Stomach (tissue), 19 donors: ENCODE measurements at places on chromosomes 11 and 22.

DNA sequence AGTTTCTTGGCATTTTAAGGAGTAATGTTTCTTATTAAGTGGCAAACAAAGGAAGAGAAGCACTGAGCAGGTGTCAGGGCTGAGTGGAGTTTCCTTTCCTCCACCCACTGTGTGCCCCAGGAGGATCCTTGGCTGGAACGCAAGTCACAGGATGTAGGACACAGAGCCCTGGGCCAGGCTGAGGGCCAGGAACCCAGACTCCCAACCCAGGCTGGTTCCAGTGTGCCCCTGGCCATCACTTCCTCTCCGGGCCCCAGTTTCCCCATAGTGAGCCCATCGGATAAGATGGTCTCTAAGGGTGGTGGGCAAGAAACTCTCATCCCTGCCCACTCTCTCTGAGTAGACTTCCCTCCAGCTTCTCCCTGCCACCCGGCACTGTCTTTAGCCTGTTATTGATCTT, 45.3 kb downstream of the LMO1 start:
- H3K4me1 ChIP-seq: no peaks in the 10 kb centered on the region
- no peaks in the 10 kb centered on the region for H3K36me3 ChIP-seq
- H3K27me3 ChIP-seq: peaks cover 4% of the 10 kb centered on the region
- no peak for DNase-seq
- H3K4me3 ChIP-seq: no peak overlapping the region

DNA sequence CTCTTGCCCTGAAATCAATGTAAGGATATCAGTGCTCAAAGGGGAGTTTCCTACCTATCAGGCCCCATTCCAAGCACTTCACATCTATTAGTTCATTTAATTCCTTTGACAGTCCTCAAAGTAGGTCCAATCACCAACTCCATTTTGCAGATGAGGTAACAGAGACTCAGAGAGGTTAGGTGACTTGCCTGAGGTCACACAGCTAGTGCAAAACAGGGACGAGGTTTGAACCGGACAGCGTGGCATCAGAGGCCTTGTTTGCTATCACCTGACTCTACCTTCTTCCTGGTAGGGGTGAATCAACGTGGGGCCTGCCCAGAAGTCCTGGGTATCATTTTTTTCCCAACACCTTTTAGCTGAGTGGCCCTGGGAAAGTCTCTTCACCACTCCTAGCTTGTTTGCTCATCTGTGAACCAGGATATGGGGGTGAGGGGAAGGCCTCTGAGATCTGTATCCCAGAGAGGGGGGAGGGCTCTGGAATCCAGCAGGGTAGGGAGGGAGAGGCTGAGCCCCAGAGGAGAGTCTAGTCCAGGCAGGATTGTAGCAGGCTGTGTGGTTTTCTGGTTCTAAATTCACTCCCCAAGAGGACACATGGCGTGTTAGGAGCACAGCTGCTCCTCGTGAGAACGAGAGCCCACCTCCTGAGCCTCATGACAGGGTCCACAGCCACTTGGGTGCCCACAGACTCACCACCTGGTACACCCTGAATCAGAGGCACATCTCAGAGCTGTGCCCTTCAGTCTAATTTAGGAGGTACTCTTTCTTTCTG, 174.7 kb downstream of the MN1 start:
- no peaks in the 10 kb centered on the region for H3K36me3 ChIP-seq
- no peaks in the 10 kb centered on the region for H3K27me3 ChIP-seq
- DNase-seq: no peak
- H3K4me3 ChIP-seq: no peak overlapping the region

GRCh38 chr11:18743365-18743764, 17.4 kb upstream of the IGSF22 start:
- H3K36me3 ChIP-seq: no peaks in the 10 kb centered on the region
- no peak overlapping the region for H3K27ac ChIP-seq
- H3K4me1 ChIP-seq: no peaks in the 10 kb centered on the region
- no peaks in the 10 kb centered on the region for H3K27me3 ChIP-seq
- no peak overlapping the region for H3K4me3 ChIP-seq
- no peak for DNase-seq

GRCh38 chr11:119284344-119285157, 32.4 kb downstream of the MCAM start:
- H3K27me3 ChIP-seq: no peaks in the 10 kb centered on the region
- H3K4me1 ChIP-seq: peaks cover 10% of the 10 kb centered on the region
- H3K4me3 ChIP-seq: no peak overlapping the region
- DNase-seq: peak; percentile 74
- H3K27ac ChIP-seq: no peak overlapping the region

DNA sequence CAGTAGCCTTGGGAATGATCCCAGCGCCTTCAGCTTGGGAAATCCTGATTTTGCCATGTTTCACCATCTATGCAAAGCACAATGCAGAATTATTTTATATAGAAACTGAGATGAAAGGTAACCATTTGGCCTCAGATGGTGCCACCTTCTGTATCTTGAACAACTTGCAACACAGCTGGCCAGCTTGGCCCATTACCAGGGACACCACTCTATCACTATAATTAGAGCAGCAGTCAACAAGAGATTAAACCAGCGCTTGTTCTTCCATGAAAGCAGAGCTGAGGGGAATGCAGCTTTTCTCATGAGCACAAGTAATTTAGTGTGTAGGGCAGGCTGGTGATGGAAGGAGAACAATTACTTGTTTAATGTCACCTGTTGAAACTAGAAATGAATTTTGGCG, 6.7 kb upstream of the ZDHHC13 start:
- H3K4me1 ChIP-seq: no peaks in the 10 kb centered on the region
- DNase-seq: peak; percentile 45

DNA sequence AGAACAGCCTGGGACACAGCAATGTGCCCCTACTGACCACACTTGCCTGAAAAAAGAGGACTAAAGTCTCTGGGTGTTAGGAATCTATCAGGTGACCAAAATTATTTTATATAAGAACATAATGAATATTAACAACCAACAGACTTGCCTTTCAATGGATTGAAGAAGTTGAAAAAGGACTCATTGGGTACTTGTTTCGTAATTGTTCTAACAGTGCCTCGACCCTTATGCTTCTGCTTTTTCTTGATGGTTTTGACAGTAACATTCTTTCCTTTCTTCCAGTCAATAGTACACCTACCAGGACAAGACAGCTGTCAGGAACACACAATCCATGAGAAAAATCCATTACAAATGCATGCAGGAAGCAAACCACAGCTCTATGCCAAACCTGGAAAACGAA, 29.0 kb upstream of the PHLDA2 start:
- H3K27me3 ChIP-seq: no peaks in the 10 kb centered on the region
- H3K27ac ChIP-seq: no peak overlapping the region
- H3K36me3 ChIP-seq: peaks cover 77% of the 10 kb centered on the region
- no peak overlapping the region for H3K4me3 ChIP-seq

- DNase-seq: no peak
- peaks cover under 1% of the 10 kb centered on the region for H3K4me1 ChIP-seq
Observed at GRCh38 chr11:17649261-17649660, 70.1 kb upstream of the MYOD1 start.

- no peaks in the 10 kb centered on the region for H3K27me3 ChIP-seq
- H3K27ac ChIP-seq: no peak overlapping the region
- no peak for DNase-seq
- no peak overlapping the region for H3K4me3 ChIP-seq
- H3K4me1 ChIP-seq: no peaks in the 10 kb centered on the region
Observed at GRCh38 chr11:86372041-86372440, 2.6 kb upstream of the CCDC81 start.

- no peak for DNase-seq
- peak overlapping the region; percentile 25 for H3K27ac ChIP-seq
- no peaks in the 10 kb centered on the region for H3K36me3 ChIP-seq
- H3K4me3 ChIP-seq: no peak overlapping the region
Observed at GRCh38 chr11:44954051-44954906, 3.6 kb upstream of the TP53I11 start.

DNA sequence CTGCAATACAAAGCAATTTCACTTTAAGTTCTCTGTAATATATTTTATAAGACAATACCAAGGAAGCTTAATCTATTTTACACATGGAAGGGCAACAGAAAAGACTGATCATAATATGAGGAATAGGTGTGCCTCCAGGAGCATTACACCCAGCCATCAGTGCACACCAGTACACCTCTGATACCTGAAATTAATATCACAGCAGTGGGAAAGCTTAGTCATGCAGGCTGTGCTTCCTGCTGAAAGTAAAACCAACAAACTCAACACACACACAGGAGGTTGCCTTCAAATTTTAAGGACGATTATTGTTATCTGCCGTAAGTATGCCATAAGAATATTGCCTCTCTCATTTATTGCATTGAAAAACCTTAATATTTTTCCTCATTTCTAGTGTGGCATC, 1119.1 kb upstream of the TENM4 start:
- H3K36me3 ChIP-seq: no peaks in the 10 kb centered on the region
- H3K4me1 ChIP-seq: no peaks in the 10 kb centered on the region
- H3K27ac ChIP-seq: no peak overlapping the region
- no peak for DNase-seq
- H3K4me3 ChIP-seq: no peak overlapping the region

DNA sequence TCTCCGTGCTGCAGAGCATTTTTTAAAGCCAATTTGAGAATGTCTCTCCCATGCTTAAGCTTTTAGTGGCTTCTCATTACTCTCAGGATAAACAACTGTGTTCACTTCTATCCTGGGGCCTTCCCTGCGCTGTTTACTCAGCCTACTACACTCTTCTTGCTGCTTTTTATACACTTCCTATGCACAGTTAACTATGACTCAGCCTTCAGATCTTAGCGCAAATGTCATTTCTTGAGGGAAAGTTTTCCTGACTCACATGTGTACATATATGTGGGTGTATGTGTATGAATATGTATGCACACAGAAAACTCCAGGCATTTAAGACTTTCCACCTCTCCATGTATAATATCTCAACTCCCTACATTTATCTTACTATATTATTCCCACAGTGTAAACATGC, 9.8 kb downstream of the THAP12 start:
- H3K27me3 ChIP-seq: no peaks in the 10 kb centered on the region
- H3K27ac ChIP-seq: no peak overlapping the region
- peaks cover 84% of the 10 kb centered on the region for H3K4me1 ChIP-seq

- DNase-seq: no peak
- no peak overlapping the region for H3K27ac ChIP-seq
- H3K27me3 ChIP-seq: no peaks in the 10 kb centered on the region
- H3K4me3 ChIP-seq: no peak overlapping the region
- peaks cover 53% of the 10 kb centered on the region for H3K36me3 ChIP-seq
- peaks cover 27% of the 10 kb centered on the region for H3K4me1 ChIP-seq
Observed at GRCh38 chr22:42086051-42086450, 4.5 kb downstream of the NDUFA6 start.

DNA sequence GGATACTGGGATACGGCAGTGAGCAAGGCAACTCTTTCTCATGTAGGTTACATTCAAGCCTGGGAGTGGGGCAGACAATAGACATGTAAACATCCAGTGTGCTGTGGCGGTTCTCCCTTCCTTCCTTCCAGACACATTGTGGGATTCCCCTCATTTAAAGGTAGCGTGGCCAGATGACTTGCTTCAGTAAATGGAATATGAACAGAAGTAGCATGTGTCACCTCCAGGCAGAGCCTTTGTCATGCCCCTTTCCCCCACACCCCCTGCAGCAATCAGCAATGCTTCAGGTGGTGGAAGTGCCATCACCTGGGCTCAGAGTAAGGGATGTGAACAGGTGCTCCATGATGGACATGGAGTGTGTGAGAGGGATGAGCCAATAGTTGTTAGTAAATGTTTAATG, 34.8 kb upstream of the TTC12 start:
- H3K4me1 ChIP-seq: no peaks in the 10 kb centered on the region
- no peaks in the 10 kb centered on the region for H3K36me3 ChIP-seq
- no peak overlapping the region for H3K4me3 ChIP-seq
- DNase-seq: no peak
- no peaks in the 10 kb centered on the region for H3K27me3 ChIP-seq

DNA sequence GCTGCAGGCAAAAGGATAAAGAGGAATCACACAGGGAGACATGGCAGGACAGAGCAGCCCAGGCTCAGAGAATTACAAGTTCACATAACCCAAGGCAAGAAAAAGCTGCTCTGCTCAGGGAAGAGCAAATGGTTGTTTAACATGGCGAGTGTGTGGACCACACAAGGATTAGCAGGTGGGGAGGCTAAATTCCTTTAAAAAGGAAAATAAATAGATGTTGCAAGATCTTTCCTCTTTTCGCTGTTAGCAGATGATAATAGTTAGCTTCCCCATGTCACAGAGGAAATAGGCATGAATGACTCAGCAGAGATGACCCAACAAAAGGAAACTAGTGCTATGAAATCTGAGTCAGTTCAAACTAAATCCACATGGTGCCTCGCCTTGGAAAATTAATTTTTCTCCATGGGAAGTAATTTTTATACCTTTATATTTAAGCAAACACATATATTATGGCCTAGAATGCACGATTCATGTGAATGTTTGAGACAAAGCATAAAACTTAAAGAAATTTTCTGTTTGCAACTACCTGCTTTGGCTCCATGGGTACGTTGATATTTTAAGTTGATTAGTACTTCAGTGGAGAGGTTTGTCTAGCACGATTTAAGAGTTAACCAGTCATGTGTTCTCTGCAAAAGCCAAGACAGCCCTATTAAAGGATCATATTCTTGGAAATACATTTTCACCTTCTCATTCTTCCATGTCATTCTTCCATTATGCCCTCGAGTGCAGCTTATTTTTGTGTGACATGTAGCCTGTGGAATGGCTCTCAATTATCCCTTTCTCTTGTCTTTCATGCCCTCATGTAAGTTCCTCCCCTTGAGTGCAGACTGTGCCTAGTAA, 38.5 kb upstream of the FJX1 start:
- H3K4me1 ChIP-seq: no peaks in the 10 kb centered on the region
- H3K27me3 ChIP-seq: no peaks in the 10 kb centered on the region
- no peak overlapping the region for H3K27ac ChIP-seq
- no peak overlapping the region for H3K4me3 ChIP-seq

DNA sequence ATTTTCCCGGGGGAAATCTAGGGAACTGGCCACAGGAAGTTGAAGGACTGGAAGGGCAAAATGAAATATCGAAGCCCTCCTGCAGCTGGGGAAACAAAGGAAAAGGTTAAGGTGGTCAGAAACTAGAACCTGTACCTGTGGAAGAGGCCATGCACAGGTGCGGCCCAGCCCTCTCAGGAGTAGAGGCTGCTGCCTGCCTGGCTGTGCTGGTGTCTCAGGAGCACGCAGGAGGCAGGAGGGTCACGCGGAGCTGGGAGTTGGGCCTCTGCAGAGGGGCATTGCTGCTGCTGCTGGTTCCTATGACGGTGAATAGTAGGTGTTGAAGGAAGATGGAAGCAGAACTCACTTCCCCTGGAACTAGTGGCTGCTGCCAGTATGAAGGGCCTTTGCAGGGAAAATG, 425.7 kb downstream of the NTM start:
- no peaks in the 10 kb centered on the region for H3K4me1 ChIP-seq
- DNase-seq: no peak
- no peaks in the 10 kb centered on the region for H3K36me3 ChIP-seq
- H3K27ac ChIP-seq: no peak overlapping the region

- H3K27ac ChIP-seq: peak within 1 kb of the TSS; percentile 42
- no peaks in the 10 kb centered on the region for H3K36me3 ChIP-seq
- H3K4me1 ChIP-seq: no peaks in the 10 kb centered on the region
- peak; percentile 29 for DNase-seq
- peak within 1 kb of the TSS; percentile 0 for H3K4me3 ChIP-seq
Observed at GRCh38 chr11:118224511-118225188, at the start of gene JAML. Gene JAML, minus strand, starts transcription at chr11:118225011. Its CDS starts 10,145 bp downstream, at chr11:118214866.

GRCh38 chr11:104524254-104524653, 360.3 kb upstream of the PDGFD start:
- no peak overlapping the region for H3K27ac ChIP-seq
- H3K36me3 ChIP-seq: no peaks in the 10 kb centered on the region
- H3K27me3 ChIP-seq: no peaks in the 10 kb centered on the region

- no peak overlapping the region for H3K27ac ChIP-seq
- no peak for DNase-seq
- no peaks in the 10 kb centered on the region for H3K4me1 ChIP-seq
- no peaks in the 10 kb centered on the region for H3K27me3 ChIP-seq
Observed at GRCh38 chr11:79052544-79052943, 388.3 kb downstream of the TENM4 start.
